Stimulated activated CD4-positive, alpha-beta T cell treated with anti-CD3 and anti-CD28 coated beads, Interleukin-12 subunit alpha, Interleukin-12 subunit beta, amount 100 ng/mL, for 48 hours (primary cell): ENCODE measurements at places on chromosomes 7 and 10.

DNA sequence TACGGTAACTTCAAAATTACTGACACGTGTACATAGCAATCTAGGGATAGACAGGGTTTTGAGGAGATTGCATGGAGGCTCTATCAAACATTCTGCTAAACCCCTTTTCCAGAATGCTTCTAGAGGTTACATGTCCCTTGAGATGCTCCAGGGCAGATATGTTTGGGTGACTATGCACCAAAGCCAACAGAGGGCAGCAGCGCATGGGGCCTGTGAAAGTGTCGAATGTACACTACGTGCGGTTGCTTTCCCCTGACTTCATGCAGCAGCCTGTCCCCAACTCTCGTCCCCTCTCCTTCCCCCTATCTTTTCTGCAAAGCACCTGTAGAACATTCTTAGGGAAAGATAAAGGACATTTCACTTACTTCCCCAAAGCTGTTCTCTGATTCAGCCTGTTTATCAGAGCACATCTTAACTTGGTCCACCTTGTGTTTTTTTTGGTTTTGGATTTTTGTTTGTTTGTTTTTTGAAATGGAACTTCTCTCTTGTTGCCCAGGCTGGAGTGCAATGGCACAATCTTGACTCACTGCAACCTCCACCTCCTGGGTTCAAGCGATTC lies 90.2 kb downstream of the UBE3C start:
- DNase-seq, result no peak

DNA sequence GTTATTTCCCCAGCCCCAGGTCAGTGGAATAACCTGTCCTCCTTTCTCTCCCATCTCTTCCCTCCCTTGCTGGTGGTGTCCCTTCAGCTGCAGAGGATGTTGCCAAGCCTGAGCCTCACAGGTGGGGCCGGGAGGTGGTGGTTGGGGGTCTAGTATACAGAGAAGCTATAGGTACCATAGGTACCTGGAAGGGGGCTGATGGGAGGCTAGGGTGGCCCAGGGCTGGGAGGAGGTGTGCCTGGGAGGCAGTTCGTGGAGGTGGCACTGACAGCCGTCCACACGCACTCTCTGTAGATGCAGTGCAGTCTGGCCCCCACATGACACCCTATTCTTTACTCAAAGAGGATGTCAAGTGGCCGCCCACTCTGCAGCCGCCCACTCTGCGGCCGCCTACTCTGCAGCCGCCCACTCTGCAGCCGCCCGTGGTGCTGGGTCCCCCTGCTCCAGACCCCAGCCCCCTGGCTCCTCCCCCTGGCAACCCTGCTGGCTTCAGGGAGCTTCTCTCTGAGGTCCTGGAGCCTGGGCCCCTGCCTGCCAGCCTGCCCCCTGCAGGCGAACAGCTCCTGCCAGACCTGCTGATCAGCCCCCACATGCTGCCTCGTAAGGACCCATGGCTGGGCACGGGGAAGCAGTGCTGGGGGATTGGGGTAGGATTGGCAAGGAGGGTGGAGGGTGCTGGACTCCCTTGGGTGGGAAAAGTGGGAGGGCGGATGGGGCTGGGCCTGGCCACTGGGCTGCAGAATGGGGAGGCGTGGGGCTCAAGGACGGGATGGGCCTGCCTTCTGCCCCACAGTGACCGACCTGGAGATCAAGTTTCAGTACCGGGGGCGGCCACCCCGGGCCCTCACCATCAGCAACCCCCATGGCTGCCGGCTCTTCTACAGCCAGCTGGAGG lies 9.5 kb downstream of the IRF5 start:
- DNase-seq, result no peak

GRCh38 chr10:69732826-69733150 lies 68.9 kb upstream of the COL13A1 start:
- DNase-seq, result no peak

DNA sequence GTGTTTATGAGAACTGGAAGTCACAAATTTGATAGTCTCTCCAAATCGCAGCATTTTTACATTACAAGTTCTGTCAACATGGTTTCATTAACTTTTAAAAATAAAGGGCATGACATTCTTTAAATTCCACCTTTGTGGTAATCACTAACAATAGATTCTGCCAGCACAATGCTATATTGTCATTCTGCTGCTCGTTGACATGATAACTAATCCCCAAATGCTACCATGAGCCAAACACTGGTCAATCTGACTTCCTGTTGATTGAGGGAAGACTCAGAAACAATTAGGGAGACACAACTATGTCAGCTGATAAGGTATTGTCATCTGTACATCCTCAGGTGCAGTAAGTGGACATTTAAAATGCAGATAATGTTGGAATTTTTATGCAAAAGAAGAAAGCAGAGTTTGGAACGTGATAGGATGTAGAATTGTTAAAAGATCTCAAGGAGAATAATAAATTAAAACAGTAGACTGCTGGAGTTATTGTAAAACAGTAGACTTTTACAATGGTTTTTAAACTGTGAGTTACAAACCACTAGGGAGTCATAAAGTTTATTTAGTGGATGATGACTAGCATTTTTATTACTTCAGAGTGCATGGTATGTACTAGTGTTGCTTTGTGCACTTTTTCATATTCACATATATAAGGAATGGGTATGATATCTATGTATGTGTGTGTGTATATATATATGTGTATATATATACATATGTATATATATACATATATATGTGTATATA lies 126.4 kb upstream of the DKK1 start:
- no peak for DNase-seq

- DNase-seq, result no peak
Measured at GRCh38 chr10:60367431-60367830, 22.2 kb downstream of the ANK3 start.

GRCh38 chr7:26653430-26654399 lies 210.7 kb downstream of the SKAP2 start:
- no peak for DNase-seq

DNA sequence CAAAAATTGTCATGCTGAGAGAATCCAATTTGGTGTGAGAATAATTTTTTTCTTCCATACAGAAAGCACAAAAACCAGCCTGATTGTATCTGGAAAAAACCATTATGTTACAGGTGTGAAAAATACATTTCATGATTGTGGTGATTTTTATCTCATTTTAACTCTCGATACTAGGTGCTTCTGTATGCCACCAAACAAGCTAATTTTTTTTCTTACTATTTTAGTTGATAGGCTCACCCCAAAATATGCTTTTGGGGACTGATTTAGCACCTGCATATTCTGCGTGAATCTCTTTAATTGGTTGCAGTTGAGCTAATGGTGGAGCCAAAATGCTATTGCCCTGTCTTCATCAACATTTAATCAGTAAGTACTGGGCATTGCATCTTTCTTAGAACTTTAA lies 1.9 kb downstream of the DMTF1 start:
- DNase-seq, result no peak

DNA sequence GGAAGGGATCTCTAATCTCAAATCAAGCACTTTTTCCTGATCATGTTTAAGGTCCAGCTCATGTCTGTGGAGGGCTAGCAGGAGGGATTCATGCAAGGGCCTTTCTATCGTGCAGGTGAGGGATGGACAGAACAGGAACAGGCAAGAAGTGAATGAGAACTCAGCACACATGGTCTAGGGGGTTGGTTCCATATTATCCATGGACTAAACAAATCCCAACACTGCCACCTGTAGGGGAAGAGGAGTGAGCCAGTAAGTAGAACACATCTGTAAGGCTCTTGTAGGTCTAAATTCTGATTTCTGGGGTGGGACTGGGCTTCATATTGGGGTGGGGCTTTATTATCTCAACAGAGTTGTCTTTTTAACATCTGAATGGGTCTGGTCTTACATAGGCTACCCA lies 138.0 kb upstream of the TARP start:
- DNase-seq, result no peak

DNA sequence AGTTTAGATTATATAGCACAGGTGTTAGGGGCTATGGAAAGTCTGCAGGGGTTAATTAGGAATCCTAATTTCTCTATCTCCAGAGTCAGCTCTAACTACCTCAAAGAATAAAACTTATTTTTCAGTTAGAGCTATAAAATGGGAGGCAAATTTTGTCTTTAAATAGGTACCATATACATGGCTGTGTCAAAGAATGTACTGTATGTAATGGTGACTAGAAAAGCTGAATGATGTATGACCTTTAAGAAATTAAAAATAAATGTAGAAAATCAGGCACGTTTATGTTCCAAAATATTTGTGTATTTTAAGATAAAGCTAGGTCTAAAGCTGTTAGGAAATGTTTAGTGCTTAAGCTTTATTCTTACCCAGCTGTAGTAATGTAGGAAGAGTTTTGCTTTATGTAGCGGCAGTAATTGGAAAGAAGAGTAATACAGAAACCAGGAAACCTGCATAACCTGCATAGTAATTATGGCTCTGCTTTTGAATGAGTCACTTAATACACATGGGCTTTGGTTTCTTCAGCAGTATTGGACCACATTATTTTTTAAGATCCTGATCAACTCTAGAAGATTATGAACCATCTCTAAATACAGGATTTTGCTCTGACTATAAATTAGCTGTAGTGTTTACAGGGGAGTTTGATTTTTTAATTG lies 85.0 kb downstream of the KMT2E start:
- DNase-seq, result no peak

DNA sequence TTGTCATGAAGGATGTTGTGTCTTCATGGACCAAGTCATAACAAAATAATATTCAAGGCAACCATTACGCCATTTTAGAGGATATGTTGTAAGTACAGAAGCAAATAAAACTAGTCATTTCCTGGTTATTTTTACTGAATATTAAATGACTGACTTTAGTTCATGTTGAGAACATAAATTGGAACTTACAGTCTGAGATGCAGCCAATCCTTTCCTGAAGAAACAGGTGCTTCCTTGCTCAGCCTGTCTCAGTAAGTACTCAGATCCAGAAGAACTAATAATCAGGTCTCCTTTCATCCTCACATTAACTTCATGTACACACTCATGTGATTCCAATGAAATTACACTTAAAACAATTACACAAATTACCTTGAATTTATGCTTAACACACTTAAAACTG lies 12.3 kb downstream of the SEMA3A start:
- DNase-seq, result no peak

GRCh38 chr7:70766694-70767093 lies 365.2 kb upstream of the GALNT17 start:
- DNase-seq, result no peak

- no peak for DNase-seq
Measured at GRCh38 chr7:86991771-86992191, 67.7 kb downstream of the ELAPOR2 start.

DNA sequence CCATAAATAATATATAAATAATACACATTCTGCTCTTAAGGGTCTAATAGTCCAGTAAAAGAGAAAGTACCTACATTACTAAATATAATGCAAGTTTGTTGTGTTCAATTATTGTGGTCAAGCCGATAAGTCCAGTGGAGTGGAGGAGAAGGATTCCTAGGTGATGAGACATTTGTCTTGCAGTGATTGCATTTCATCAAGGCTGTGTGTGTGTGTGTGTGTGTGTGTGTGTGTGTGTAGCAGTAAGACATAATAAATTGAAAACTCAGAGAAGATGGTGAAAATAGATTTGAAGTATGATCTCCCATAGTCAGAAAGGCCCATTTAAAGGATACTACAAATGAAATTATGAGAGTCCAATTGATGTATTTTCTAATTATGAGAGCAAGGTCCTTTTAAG lies 192.5 kb upstream of the SEMA3C start:
- DNase-seq, result no peak

DNA sequence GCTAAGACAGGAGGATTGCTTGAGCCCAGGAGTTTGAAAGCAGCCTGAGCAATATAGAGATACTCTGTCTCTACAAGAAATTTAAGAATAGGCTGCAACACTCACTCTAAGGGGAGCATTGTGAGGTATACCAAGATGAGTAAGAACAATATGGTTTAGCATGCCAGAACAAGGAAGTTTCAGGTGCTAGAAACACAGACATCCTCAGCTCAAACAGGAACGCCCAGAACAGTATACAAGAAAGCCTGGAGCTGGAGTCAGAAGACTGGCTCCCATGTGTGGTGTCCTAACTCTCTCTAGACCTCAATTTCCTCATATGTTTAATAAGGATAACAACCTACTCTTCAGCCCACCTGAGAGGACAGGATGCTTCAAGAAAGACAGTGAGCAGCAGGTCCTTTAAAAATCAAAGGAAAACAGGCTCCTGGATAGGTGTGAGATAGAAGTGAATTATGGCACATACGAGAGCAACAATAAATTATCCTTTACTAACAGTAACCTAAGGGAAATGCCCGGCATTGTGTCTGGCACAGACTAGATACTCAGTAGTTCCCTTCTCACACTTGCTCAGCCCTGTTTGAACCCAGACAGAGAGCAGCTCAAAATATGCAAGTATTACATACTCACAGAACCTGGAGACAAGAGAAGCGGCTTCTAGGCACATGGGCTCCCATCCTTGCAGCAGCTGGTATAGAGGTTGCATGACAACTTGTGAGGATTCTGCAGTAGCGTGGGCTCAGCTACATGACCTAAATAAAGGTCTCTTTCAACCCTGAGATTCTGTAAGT lies 45.4 kb downstream of the KAT6B start:
- no peak for DNase-seq

- peak; percentile 26 for DNase-seq
Measured at GRCh38 chr7:144818511-144818910, 17.3 kb downstream of the TPK1 start.

DNA sequence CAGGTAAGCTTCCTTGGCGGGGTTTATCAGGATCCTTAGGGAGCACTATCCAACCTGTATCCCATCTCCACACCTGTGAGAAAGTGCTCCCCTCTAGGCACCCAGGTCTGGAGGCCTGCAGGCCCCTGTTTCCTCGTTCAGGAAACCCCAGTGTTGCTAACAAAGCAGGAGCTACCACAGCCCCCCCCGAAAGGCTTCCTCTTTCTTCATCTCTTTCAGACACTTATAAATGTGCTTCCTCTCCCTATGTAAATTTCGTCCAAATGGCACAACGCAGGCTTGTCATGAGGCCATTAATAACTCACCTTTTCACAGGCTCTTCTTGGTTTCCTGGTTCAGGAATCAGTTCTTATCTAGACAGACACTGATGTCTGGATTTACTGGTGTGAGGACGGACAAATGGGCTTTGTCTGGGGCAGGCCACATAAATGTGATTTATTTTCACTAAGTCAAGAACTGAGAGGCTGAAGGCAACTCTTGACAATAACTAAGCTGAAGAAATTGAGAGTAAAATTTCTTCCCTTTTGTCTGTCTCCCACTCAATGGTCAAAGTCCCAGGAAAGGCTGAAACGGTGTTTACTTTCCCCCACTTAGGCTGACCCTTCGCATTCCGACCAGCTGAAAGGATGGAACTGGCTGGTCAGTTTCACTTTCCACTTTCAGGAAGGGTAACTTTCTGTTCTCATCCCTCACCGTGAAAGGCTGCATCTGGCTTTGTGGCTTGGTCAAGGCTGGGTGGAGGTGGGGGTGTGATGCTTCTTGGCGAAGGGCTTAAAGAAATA lies 46.8 kb downstream of the PIK3AP1 start:
- DNase-seq, result no peak

GRCh38 chr7:22675917-22676343 lies 51.1 kb upstream of the IL6 start:
- no peak for DNase-seq

- no peak for DNase-seq
Measured at GRCh38 chr7:135859538-135859937, 110.9 kb upstream of the FAM180A start.

- DNase-seq, result no peak
Measured at GRCh38 chr10:77240706-77241349, 396.8 kb downstream of the KCNMA1 start.
